ENCODE measurements at places on chromosomes 7 and 10. TPM values are rescaled to one million over a fixed set of nuclear protein-coding genes. Genes with fewer than 3 reads are reported as not detected.

GRCh38 chr10:25573316-25573715 is 360.7 kb upstream of the MYO3A start:
- H3K27ac ChIP-seq: no peak overlapping the region
- H3K4me3 ChIP-seq: no peak overlapping the region
- H3K4me1 ChIP-seq: no peaks in the 10 kb centered on the region
- DNase-seq: no peak
- no peaks in the 10 kb centered on the region for H3K36me3 ChIP-seq
- peaks cover 17% of the 10 kb centered on the region for H3K27me3 ChIP-seq

GRCh38 chr10:86747796-86748581 is 8.4 kb upstream of the BMPR1A start:
- peak overlapping the region; percentile 90 for H3K27ac ChIP-seq
- no peaks in the 10 kb centered on the region for H3K36me3 ChIP-seq
- H3K27me3 ChIP-seq: no peaks in the 10 kb centered on the region
- H3K4me1 ChIP-seq: peaks cover 58% of the 10 kb centered on the region
- peak; percentile 99 for DNase-seq

GRCh38 chr7:152624228-152624627 is 51.7 kb downstream of the XRCC2 start:
- H3K27me3 ChIP-seq: no peaks in the 10 kb centered on the region
- no peak for DNase-seq
- no peak overlapping the region for H3K4me3 ChIP-seq
- no peaks in the 10 kb centered on the region for H3K36me3 ChIP-seq
- H3K27ac ChIP-seq: no peak overlapping the region

DNA sequence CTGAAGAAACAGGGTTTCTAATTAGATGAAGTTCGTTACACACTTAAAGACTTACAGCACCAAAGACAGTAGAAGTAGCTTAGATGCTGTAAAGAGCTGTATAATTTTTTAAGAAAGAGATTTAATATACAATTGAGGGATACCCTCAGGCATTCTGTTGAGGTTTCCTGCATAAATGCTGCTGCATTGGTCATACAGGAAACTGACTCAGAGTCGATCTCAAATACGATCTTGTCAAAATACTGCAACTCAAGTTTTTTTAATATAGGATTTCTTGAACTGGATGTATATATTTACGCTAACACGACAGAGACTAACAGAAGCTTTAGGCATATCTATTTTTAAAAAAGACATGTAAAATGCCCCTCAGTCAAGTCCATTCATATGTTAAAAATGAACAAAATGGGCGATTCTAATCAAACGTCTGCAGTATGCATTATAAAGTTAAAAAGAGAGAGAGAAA is 2.4 kb upstream of the ARID5B start:
- peak; percentile 89 for DNase-seq
- peak overlapping the region; percentile 68 for H3K4me3 ChIP-seq
- H3K27me3 ChIP-seq: no peaks in the 10 kb centered on the region

GRCh38 chr10:121865554-121865953 is 62.3 kb downstream of the ATE1 start:
- no peak overlapping the region for H3K4me3 ChIP-seq
- H3K4me1 ChIP-seq: peaks cover 18% of the 10 kb centered on the region
- no peaks in the 10 kb centered on the region for H3K27me3 ChIP-seq

Gene NKX1-2
- total RNA-seq: not detected

Gene HKDC1
- total RNA-seq: 0.79 TPM

GRCh38 chr10:84063440-84063839 is 75.9 kb upstream of the GHITM start:
- no peaks in the 10 kb centered on the region for H3K36me3 ChIP-seq
- DNase-seq: no peak
- no peak overlapping the region for H3K27ac ChIP-seq
- no peaks in the 10 kb centered on the region for H3K4me1 ChIP-seq
- H3K27me3 ChIP-seq: no peaks in the 10 kb centered on the region

GRCh38 chr10:10513067-10513466 is 504.6 kb upstream of the CELF2 start:
- no peaks in the 10 kb centered on the region for H3K4me1 ChIP-seq
- no peaks in the 10 kb centered on the region for H3K36me3 ChIP-seq
- H3K27ac ChIP-seq: no peak overlapping the region

Gene CRCP
- total RNA-seq: 42.5 TPM

- no peaks in the 10 kb centered on the region for H3K4me1 ChIP-seq
- no peak overlapping the region for H3K4me3 ChIP-seq
- H3K36me3 ChIP-seq: no peaks in the 10 kb centered on the region
- H3K27ac ChIP-seq: no peak overlapping the region
Observed at GRCh38 chr10:48894911-48895802, 44.5 kb downstream of the LRRC18 start.

DNA sequence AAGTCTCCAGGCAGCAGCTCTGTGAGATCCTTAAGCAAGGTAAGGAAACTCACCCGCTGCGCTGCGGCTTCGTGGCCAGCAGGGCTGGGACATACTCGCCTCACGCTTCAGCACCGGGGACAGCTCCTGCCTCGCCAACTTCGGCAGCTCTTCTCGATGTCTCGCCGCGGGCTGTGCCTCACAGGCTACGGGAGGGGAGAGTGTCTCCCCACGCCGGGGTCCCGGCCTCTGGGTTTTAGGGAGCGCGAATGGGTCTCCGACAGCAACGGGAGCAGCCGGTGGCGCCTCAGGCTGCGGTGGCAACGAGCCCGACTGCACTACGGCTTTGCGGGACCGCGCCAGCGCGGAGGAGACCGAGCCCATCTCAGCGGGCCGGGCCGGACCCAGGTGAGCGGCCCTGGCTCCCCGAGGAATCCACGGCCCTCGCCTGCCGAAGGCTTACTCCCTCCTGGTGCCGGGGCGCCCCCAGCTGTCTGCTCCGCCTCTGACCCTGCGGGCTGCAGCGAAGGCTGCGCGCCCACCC is 62.4 kb downstream of the LSM5 start:
- DNase-seq: peak; percentile 89
- H3K36me3 ChIP-seq: no peaks in the 10 kb centered on the region
- H3K27ac ChIP-seq: no peak overlapping the region
- peaks cover 50% of the 10 kb centered on the region for H3K27me3 ChIP-seq

DNA sequence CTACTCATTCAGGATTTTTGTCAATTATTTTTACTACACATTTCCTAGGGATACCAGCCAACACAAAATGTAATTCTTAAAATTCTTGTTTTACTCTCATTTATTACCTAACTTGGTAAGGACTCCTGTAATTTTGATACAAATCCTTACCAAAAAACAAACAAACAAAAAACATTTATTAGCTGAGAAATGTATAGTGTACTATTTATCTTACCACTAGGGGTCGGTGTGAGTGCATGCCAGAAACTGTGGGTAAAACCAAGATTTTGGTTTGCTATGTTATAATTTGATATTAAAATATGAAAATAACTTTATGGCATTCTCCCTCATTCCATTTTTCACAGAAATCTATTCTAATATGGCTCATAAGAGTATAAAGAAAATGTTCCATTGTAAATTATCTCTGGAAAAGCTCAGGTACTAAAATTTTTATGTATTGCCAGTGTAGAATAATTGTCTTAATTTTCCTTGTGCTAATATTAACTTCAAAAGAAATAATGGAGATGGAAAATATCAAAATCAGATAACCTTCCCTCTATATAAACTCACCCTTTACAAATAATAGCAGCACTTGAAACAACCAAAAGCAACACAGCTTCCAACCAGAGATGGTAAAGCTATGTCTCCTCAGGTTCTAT is 290.8 kb upstream of the PCDH15 start:
- H3K36me3 ChIP-seq: no peaks in the 10 kb centered on the region
- no peak overlapping the region for H3K27ac ChIP-seq
- no peak overlapping the region for H3K4me3 ChIP-seq
- DNase-seq: peak; percentile 7

GRCh38 chr10:110881905-110882304 is 10.2 kb downstream of the PDCD4 start:
- H3K4me3 ChIP-seq: no peak overlapping the region

DNA sequence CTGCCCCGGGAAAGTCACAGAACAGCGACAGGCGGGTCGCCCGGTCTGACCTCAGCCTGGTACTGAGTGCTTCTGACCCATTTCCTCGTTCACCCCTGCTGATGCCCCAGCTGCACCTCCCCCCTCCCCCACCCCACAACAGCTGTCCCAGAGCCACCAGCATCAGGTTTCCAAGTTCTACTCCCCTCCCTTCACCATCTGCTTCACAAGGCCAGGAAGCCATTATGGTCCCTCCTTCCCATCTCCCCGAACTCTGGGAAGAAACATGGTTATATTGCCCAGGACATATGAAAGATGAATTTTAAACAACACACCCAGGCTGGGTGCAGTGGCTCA is 301.9 kb upstream of the GALNT17 start:
- no peaks in the 10 kb centered on the region for H3K27me3 ChIP-seq
- H3K4me3 ChIP-seq: no peak overlapping the region
- H3K36me3 ChIP-seq: no peaks in the 10 kb centered on the region
- DNase-seq: no peak
- no peaks in the 10 kb centered on the region for H3K4me1 ChIP-seq

- no peak overlapping the region for H3K4me3 ChIP-seq
- DNase-seq: no peak
- H3K36me3 ChIP-seq: no peaks in the 10 kb centered on the region
Observed at GRCh38 chr7:57202274-57202673, 70.0 kb upstream of the ZNF479 start.

Gene SPDYE9
- not detected for total RNA-seq

DNA sequence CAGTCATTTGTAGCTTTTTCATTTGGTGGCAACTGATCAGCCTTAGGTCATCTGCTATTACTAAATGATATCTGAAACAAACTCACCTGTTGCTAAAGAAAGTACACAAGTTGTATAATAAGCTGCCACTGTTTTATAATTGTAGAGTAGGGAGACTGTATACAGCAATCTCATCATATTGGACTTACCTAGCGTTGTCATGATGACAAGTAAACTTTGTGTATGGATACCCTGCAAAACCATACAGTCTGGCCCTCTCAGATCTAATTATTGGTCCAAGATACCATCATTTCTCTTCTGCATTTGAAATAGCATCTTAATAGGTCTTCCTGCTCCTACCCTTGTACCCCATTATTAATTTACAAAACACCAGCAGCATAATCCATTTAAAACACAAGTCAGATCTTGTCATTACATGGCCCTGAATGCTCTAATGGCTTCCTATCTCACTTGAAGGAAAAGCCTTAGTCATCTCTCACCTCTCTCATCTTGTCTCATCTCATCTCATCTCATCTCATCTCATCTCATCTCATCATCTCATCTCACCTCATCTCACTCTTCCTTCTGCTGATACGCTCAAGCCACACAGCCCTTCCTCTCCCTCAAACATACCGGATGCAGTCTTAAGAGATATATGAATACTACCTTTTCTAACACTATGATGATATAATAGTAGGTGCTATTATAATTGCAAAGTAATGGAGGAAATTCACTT is 540.6 kb downstream of the MDFIC start:
- DNase-seq: no peak
- no peaks in the 10 kb centered on the region for H3K27me3 ChIP-seq
- H3K27ac ChIP-seq: no peak overlapping the region
- no peak overlapping the region for H3K4me3 ChIP-seq

DNA sequence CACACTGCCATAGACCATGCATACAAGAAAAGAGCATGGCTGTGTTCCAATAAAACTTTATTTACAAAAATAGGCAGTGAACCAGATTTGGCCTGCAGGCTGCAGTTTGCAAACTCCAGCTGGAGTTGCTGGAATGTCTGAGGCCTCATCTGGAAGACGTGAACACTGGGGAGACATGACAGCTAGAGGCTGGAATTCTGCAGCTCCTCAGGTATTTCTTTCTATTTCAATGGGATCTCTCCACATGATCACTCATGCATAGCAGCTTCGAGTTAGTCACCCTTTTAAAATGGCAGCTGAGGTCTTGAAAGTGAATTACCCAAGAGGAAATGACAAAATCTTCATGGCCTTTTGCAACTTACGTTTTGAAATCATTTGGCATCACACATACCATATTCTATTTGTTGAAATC is 52.6 kb upstream of the BET1 start:
- no peaks in the 10 kb centered on the region for H3K27me3 ChIP-seq
- no peaks in the 10 kb centered on the region for H3K4me1 ChIP-seq
- no peaks in the 10 kb centered on the region for H3K36me3 ChIP-seq
- H3K27ac ChIP-seq: no peak overlapping the region

Gene CLRN3
- total RNA-seq: not detected

Gene AGR2
- not detected for total RNA-seq

Gene SHOC2
- total RNA-seq: 37.6 TPM

DNA sequence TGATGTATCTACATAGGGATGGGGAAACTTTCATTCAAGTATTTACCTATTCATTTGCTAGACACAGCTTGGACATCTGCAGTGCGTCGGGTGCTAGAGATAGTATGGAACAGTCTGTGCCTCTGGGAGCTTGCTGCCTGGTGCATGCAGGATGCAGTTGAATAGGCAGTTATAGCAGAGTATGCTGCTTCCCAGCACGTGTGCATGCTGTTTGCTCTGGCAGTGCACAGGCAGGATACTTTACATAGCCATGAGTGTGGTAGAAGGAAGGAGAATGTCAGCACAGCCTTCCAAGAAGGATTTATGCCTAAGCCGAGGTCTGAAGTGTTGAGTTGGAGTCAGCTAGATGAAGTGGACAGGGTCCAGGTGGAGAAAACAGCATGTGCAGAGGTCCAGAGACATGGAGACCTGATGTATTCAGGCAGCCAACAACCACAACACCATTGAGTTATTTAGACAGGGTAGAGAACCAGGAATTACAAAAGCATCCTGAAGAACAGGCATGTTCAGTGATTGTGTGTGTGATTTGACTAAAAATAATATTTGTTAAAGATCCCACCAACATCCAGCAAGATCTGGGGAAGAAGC is 8.1 kb downstream of the MAP3K8 start:
- H3K27me3 ChIP-seq: no peaks in the 10 kb centered on the region
- H3K4me1 ChIP-seq: peaks cover 16% of the 10 kb centered on the region
- H3K27ac ChIP-seq: no peak overlapping the region
- DNase-seq: no peak
- no peak overlapping the region for H3K4me3 ChIP-seq

Gene AZGP1
- not detected for total RNA-seq

Gene FAM131B
- total RNA-seq: 1.9 TPM

DNA sequence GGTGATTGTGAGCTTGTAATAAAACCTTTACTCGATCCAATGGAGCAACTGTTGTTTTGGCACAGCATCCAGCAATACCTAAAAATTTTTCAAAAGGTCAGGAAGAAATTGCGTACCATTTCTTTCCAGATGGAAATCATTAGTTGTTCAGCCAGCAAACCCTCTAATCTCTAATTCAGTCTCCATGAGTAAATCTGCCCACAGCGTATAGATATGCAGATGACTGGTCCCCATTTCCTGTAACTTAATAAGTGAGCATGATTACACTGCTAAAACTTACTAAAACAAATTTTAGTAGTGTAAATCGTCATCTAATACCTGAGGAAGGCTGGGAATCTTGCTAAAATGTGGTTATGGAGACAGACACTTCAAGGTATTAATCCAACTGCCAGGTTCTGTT is 10.6 kb downstream of the SLC25A16 start:
- no peak overlapping the region for H3K27ac ChIP-seq
- no peaks in the 10 kb centered on the region for H3K36me3 ChIP-seq
- peak; percentile 25 for DNase-seq

Gene MYO1G
- 0.20 TPM for total RNA-seq

- no peak overlapping the region for H3K27ac ChIP-seq
- no peaks in the 10 kb centered on the region for H3K36me3 ChIP-seq
- H3K4me1 ChIP-seq: no peaks in the 10 kb centered on the region
- no peaks in the 10 kb centered on the region for H3K27me3 ChIP-seq
Observed at GRCh38 chr7:116180302-116180701, 30.0 kb upstream of the TES start.
